ENCODE measurements at places on chromosomes 4 and X. TPM values are rescaled to one million over a fixed set of nuclear protein-coding genes. Genes with fewer than 3 reads are reported as not detected.

GRCh38 chr4:112848911-112849310 lies 200.5 kb upstream of the ANK2 start:
- peak; percentile 35 for DNase-seq

DNA sequence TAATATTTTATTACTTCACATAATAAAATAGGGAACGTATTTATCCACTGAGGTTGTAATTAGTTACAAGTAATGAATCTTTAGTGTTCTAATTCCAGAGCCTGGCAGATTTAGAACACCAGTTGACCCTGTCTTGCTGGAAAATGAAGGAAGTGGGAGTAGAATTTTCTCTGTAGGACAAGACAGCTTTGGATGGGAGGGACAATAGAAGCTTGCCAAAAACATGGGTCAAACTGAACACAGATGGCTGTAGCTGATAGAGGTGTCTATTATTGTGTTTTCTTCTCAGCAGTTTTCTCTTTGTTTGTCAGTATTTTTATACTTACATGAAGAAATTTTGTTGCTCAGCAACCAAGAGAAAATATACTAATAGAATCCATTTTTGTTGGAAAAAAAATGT lies 20.2 kb downstream of the FAT4 start:
- no peak for DNase-seq

- DNase-seq = no peak
Measured at GRCh38 chr4:137626942-137627738, 94.8 kb upstream of the PCDH18 start.

DNA sequence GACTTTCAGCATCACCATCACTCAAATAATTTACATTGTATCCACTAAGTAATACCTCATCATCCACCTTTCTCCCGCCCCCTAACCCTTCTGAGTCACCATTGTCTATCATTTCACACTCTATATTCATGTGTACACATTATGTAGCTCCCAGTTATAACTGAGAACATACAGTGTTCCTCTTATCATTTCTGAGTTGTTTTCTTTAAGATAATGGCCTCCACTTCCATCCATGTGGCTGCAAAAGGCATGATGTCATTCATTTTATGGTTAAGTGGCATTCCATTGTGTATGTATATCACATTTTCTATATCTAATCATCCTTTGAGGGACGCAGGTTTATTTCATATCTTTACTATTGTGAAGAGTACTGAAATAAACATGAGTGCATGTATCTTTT lies 14.6 kb upstream of the NDST4 start:
- no peak for DNase-seq

DNA sequence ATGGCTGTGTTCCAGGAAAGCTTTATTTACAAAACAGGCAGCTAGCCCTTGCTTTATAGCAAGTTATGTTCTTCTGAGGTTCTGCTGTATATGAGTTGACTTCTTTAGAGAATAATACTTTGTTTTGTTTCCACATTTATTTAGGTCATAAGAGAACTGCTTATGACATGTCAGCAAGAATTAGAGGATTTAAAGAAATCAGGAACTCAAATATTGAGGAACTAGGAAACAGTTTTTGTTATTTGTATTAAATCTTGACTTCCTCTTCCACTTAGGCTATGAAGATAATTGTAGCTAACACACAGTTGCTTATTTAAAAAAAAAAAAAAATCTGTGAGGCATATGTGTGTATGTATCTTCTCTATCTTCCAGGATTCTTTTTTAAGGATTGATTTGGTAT lies 14.3 kb downstream of the ZRSR2 start:
- DNase-seq = no peak

GRCh38 chrX:81280148-81280547 lies 78.2 kb downstream of the SH3BGRL start:
- DNase-seq = no peak

GRCh38 chr4:81454499-81454898 lies 17.2 kb downstream of the RASGEF1B start:
- DNase-seq = no peak

The RBMXL3 gene
- polyA plus RNA-seq = not detected

The CFAP47 gene
- polyA plus RNA-seq = 0.03 TPM
